ENCODE measurements at places on chromosomes 6 and 20.

GRCh38 chr20:22723659-22724058 is 139.3 kb upstream of the FOXA2 start:
- no peak for DNase-seq

GRCh38 chr6:104682722-104683643 is 176.7 kb downstream of the HACE1 start:
- DNase-seq, result peak; percentile 64

DNA sequence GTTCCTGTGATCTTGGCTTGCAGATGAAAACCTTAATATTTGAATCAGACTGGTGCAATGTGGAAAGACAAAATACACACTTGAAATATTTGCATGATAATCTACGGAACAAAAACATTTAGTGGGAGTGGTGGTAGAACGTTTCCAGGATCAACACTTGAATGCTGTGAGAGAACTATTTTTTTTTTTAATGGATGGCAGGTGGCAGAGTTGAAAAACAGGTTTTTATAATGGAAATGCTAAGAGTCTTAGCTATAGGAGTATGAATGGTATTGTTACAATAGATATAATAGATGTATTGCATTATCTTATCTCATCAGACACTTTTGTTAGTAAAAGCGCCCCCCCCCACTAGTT is 49.2 kb downstream of the CDKAL1 start:
- DNase-seq, result no peak

DNA sequence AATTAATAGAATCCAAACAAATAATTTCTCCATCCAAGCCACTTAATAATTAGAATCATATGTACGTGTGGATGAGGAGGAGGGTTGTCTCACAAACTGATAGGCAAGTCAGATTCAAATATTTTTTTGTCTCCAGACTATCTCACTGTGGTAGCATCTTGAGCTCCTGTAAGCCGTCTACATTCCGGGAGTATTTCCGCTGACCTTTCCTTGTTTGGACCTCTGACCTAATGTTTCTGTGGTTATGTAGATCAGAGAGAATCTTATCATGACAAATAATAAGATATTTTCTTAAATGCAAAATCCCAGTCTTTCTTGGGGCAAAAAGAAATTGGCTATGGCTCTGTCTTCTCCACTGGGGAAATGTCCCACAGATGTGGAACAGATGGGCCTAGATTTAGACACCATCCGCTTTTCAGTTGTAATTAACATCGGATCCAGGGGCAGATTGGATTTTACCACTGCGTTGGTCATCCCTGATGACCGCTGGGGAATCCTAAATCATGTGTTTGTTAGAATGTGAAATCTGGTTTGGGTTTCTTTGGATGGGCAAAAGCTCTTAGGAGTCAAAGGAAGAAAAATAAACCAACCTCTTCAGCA is 197.1 kb upstream of the RIN2 start:
- DNase-seq, result no peak

GRCh38 chr6:15129887-15130286 is 116.0 kb upstream of the JARID2 start:
- DNase-seq, result no peak

DNA sequence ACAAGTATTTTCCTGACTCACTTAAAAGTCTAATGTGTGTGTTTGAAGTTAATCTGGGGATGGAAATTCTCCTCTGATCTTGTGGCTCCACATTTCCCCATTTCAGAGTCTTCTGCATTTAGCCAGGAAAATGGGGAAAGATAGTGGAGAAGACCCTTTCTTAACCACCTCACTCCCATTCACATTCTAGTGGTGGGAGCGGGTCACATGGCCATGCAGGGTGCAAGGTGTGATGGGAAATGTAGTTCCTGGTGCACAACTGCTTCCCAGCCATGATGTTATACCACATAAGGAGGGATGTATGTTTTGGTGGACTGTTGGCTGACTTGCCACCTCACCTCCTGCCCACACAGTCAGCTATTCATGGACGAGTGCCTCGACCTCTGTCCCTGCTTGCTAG is 61.8 kb downstream of the BANF2 start:
- peak; percentile 16 for DNase-seq

GRCh38 chr6:130827247-130828149 is at the start of gene SMLR1:
TSS of gene SMLR1 (plus strand) at chr6:130827406. CDS start at chr6:130827414, 8 bp downstream.
- DNase-seq, result no peak

GRCh38 chr6:33193619-33194018 is 1.4 kb upstream of the COL11A2 start:
- no peak for DNase-seq

GRCh38 chr20:48165401-48165685 is 380.1 kb upstream of the SULF2 start:
- no peak for DNase-seq

- no peak for DNase-seq
Measured at GRCh38 chr6:43932259-43933147, 162.5 kb downstream of the VEGFA start.

GRCh38 chr6:27007020-27007419 is 240.5 kb upstream of the PRSS16 start:
- DNase-seq, result no peak

All from brain microvascular endothelial cell (primary cell).